ENCODE measurements at places on chromosomes 12 and 14.

- no peak for DNase-seq
Measured at GRCh38 chr12:59388176-59388575, 207.7 kb upstream of the SLC16A7 start.

DNA sequence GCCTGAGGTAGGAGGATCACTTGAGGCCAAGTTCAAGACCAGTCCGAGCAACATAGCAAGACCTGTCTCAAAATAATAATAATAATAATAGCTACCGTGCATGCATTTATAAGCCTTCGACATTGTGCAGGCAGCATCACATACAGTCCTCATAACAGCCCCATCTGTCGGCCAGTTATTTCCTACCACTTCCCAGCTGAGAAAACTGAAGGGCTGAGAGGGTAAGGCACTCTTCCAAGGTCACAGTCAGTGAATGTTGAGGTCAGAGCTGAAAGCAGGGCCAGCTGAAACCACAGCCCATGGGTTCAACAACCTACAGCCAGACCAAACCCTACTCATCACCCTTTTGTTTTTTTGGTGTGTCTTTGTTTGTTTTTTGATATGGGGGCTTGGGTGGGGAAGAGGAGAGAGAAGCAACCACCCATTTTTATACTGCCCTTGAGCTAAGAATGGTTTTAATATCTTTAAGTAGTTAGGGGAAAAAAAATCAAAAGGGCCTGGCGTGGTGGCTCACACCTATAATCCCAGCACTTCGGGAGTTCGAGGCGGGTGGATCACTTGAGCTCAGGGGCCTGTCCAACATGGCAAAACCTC lies 16.8 kb upstream of the ITPK1 start:
- DNase-seq: no peak

DNA sequence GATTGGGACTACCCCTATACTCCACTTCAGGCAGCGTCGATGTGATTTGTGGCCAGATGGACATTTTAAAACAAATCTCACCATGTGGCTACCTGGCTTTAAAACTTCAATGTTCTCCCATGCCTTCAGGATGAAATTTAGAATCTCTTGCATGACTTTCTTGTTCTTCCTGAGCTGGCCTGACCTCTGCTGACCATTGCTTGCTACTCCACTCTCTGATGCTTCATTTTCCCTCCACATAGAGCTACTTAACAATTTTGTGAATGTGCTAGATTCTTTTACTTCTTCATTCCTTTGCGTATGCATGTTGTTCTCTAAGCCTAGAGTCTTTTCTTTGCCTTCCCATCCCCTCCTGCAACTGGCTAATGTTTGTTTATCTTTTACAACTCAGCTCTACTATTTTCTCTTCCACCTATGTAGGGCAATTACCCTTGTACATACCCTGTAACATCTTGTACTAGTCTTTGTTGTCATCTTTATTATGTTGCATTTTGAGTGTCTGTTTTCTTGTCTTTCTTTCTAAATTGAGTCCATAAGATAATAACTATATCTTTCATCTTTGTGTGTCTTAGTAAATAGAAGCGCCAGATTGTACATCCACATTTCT lies 41.2 kb downstream of the YLPM1 start:
- DNase-seq: no peak

GRCh38 chr14:69625299-69626131 lies 14.1 kb downstream of the SUSD6 start:
- peak; percentile 64 for DNase-seq

DNA sequence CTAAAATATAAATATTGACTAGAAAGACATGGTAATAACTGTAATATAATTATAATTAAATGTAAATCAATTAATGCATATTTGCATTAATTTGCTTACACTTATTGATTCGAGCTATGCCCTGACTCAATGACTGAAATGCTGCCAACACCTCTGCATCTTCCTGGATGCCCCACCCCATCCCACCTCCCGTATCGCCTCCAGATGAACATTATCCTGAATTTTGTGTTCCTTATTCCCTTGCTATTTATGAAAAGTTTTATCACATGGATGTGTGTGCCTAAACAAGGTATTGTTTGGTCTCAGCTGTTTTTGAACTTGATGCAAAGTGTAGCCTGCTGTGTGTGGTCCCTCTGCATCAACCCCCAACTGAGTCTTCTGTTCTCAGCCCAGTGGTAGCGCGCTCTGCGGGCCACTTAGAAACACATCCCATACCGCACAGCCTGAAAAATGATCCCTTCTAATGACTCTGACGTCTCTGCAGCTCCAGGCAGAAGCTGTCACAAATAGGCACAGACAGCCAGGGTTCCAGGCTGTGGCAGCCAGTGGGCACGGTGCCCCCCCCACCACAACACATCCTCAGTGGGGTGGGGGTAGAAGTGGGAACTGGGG lies 96.5 kb downstream of the PRMT8 start:
- DNase-seq: no peak
